ENCODE measurements at places on chromosomes 1 and 21. TPM values are rescaled to one million over a fixed set of nuclear protein-coding genes. Genes with fewer than 3 reads are reported as not detected.

Gene MYCL
- 20.1 TPM for total RNA-seq

Gene RHBDL2
- not detected for total RNA-seq

- no peak for DNase-seq
Observed at GRCh38 chr1:152924191-152924590, 15.8 kb downstream of the IVL start.

Gene TMEM82
- total RNA-seq, result not detected

Gene TTLL7
- total RNA-seq, result 2.7 TPM

Data from endothelial cell (in vitro differentiated cells).